Stimulated activated CD4-positive, alpha-beta T cell treated with anti-CD3 and anti-CD28 coated beads, Interleukin-1b, Interleukin-23, amount 100 ng/mL, for 1 hour (primary cell): ENCODE measurements at places on chromosomes 4 and X.

- DNase-seq, result no peak
These were observed 187.9 kb downstream of the EPHA5 start for GRCh38 chr4:65482410-65482809.

DNA sequence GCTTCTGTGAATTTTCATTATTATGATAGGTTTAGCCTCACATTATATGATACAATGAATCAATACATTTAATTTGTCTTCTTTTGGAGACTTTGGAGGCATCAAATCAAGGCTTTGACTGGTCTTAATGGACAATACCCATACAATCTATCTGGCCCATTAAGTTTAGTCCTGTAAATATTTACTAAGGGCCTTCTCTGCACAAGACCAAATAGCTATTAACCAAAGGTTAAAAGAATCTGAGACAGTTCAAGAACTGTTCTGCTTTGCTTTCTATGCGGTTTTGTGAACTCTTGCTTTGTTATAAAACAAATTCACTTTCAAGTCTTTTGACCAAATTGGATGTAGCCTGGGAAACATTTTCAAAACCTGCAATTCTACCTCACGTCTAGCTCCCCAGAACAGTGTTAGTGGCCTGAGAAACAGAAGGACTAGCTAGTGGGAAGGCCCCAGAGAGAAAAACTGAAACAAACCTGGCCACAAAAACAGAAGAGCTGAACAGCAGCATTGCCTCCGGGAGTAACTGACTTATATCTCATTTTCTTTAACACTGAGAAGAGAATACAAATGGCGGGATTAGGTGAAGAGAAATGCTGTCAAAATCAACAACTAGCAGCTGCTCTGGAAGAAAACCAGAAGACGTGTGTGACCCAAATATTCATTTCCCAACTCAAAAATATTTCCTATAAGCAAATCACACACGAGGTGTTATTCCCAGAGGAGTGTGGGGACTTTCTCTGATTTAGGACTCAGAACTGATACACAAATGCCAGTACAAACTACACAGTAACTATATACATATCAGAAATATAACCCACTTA, 548 bp downstream of the TLR1 start:
- no peak for DNase-seq

- DNase-seq, result no peak
These were observed 840 bp upstream of the RPL34 start for GRCh38 chr4:108619372-108620100.

GRCh38 chr4:133597251-133597650, 448.2 kb downstream of the PCDH10 start:
- no peak for DNase-seq

DNA sequence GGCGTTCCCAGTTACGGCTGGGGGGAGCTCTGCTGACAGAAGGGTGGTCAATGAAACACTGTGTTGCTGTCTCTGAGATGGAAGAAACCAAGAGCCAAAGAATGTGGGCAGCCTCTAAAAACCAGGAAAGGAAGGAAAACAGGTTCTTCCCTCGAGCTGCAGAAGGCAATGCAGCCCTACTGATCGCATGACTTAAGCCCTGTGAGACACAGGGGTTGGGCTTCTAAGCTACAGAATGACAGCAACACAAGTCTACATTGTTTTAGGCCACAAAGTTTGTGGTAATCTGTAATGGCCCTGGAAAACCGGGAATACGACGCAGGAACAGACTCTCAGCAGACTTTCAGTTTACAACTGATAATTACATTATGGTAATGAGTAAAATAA, 38.2 kb upstream of the MTNR1A start:
- no peak for DNase-seq

DNA sequence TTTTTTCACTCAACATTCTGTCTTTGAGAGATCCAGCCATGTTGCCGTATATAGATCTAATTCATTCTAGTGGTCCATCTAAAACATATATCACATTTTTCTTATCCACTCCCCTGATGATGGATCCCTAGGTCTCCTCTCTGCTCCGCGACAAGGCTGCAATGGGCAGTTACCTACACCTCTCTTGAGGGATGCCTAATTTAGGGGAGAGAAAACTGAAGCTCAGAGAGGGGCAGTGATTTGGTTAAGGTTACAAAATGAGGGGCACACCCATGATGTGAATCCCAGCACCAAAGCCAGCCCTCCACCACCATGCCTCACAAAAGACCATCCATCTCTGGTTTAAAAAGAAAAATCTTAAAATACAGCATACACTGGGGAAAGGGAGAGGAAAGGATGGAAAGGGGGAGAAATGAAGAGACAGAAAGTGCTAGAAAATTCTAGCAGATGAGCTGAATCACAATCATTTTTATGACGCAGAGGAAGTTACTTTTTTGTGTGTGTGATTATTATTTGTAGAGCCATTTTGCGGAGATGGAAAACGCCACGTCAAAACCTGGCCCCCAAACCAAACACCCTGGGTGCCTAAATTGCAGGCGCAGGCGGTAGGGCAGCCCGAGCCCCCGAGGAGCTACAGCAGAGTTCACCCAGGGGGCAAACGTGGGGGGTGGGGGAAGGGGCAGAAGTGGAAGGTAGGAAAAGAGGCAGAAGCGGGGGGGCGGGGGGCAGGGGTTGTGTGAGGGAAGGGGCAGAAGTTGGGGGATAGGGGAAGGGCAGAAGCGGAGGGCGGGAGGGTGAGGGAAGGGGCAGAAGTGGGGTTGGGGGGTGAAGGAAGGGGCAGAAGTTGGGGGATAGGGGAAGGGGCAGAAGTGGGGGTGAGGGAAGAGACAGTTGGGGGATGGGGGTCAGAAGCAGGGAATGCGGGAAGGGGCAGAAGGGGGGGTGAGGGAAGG, 1.3 kb upstream of the TSPYL2 start:
- DNase-seq, result no peak

GRCh38 chrX:130772776-130773143, 130.2 kb downstream of the ENOX2 start:
- DNase-seq, result no peak

DNA sequence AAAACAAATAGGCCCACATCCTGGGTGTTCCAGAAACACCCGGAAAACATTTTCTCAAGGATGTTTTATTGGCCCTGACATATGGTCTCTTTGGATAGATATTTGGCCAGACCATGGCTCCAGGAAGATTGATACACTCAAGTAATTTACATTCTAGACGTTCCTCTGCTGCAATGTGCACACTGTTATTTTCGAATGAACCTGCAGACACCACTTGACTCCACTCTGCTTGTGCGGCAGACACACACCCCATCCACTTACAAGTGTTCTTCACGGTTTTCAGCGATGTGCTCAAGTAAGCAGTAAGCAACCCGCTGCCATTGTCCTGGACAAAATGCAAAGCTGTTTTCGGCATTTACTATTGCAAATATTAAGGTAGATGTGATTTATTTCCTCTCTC, 12.0 kb upstream of the GPM6A start:
- no peak for DNase-seq

DNA sequence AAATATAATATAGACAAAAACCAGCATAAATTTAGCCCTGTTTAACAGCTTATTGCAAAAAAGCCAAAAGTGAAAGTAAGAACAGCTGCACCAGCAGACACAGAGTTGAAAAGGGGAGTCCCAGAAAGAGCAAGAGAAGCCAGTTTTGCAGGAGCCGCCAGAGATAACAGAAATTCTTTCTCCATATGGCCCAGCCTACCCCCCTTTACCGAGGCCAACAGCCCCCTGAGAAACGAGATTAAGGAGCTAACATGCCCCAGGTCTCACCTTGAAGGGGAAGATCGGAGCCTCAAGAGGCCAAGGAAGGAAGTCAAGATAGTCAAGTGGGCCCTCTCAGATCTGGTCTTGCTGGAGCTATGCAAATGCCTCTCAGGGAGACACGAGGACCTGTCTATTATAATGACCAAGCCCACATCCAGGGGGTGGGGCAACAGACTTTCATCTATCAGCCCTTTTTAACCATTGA, 4.8 kb downstream of the ACOX3 start:
- no peak for DNase-seq

DNA sequence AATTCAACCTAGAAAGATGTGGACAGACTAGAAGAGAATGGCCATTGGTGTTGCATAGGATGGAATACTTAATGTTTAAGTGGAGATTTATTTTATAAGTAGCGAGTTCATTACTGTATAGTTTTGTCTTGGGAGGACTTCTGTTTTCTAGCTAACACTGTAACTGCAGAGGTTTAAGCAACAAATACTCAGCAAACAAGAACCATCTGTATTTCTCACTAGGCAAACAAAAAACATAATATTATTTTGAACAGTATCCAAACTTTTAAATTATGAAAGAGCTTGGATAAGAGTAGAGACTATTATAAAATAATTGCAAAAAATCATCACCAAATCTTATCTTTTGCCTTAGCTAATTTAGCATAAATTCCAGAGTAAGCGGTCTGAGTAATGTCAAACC, 121.1 kb downstream of the GLRA3 start:
- no peak for DNase-seq

DNA sequence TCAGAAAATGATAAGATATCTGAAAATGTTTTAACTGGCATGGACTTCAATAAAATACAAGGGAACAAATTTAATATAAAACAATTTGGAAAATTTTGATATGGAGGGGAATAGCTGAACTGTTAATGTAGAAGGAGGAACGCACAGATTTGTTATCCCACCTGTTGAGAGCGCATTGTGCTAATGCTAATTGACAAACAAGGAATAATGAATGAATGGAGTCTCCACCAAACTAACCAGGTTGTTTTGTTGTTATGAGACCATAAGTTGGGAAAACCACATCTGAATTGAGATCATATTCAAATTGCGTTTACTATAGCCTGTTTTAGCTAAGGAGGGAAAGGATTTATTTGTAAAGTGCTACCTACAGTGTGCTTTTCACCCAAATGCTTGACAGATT, 195.6 kb downstream of the ADGRL3 start:
- DNase-seq, result no peak

DNA sequence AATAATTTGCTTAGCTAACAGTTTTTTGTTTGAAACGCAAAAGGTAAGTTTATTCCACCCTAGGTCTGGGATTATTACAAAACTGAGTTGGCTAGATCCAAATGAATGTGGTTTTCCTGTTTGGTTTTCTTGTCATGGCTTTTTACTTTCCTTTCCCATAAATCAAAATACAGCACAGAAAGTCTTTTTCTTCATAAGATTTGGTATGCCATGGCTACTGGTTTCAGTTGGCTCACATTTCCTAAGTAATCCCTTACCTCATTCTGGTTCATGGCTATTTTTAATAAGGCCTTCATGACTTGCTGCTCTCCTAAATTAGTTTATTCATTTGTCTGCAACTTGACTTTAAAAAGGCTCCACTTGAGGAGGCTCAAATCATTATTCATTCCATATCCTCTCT, 12.9 kb upstream of the PAK3 start:
- DNase-seq, result no peak

- no peak for DNase-seq
These were observed 754.8 kb downstream of the RAB28 start for GRCh38 chr4:12729384-12729783.

DNA sequence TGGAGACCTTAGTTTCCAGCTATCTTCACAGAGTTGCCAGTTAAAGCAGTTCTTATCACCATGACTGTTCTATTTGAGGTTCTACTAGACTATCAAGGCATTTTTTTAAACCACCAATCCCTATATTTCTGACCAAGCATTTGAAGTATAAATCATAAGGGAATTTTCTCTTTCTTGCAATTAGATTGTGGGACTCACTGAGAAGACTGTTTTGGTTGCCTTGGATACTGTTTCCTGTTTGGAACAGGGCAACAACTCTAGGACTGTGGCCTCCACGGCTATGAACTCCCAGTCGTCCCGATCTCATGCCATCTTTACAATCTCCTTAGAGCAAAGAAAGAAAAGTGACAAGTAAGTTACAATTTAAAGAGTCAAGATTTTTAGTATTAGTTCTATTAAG, 11.8 kb downstream of the KIF4A start:
- DNase-seq, result no peak

DNA sequence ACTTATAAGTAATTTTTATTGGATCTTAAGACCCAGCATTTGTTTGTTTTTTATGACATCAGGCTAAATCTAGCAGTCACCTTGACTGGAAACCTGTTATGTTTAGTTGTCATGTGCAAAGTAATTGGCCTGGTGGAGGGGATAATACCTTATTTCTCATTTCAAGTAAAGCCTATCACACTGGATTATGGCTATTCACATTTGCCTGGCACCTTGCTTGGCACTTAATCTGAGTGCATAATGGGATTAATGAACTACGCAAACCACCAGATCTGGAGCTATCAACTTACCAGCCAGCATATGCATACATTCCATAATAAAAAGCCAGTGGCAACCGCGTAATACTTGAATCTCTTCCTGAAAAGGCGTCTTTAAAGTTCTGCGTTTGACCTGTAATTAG, 23.2 kb downstream of the SLC7A11 start:
- no peak for DNase-seq
